Calu3 (cell line): ENCODE measurements at places on chromosomes 2 and 18.

DNA sequence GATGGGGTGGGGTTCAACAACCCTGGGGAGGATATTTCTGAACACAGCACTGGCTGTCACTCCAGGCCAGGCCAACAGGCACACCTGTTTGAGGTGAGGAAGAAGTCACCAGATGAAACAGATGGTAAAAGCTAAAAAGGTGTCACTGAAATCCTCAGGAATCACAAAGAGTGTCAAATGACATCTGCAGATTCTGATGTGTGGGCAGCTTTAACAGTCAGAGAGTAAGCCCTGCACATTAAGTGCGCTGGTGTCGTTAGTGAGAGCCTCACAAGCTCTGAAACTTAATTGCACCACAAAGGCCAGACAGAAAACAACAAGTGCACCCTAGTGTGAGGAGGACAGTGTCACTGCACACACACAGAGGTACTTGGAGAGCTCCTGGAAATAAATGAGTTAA, 13.6 kb downstream of the FLACC1 start:
- H3K4me3 ChIP-seq: no peak overlapping the region
- DNase-seq: no peak
- no peaks in the 10 kb centered on the region for H3K36me3 ChIP-seq

GRCh38 chr2:88100489-88100858, 27.4 kb downstream of the FABP1 start:
- H3K4me3 ChIP-seq: no peak overlapping the region
- no peaks in the 10 kb centered on the region for H3K36me3 ChIP-seq
- peaks cover 40% of the 10 kb centered on the region for H3K27me3 ChIP-seq
- DNase-seq: no peak

- no peaks in the 10 kb centered on the region for H3K36me3 ChIP-seq
- no peak for DNase-seq
- no peak overlapping the region for H3K27ac ChIP-seq
Measured at GRCh38 chr2:30356776-30357175, 90.3 kb upstream of the LCLAT1 start.

DNA sequence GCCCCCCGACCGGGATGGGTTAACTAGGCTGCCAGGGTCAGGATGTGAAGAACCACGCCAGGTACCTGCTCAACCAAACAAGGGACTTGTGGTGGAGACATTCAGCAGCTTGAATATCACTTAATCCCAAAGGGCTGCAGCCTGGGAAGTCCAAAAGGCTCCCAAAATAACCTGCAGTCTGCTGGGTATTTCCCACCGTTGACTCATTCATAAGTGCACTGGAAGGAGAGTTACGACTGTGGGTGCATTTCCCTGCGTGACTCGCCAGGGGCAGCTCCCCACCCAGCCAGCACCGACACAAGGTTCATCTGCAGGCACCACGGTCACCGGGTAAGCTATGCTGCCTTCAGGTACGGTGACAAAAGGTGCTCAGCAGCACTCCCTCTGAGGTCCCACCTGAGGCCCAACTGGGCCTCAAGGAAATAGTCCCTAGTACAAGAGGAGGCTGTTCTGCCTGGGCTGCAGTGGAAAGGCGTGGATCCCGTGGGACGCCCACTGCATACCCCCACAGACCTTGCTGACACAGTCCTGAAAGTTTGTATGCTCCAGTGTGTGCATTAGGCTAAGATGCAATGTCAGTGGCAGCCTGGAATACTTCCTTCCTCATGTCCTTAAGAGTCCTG, 86.5 kb downstream of the UXS1 start:
- peaks cover 3% of the 10 kb centered on the region for H3K4me1 ChIP-seq
- no peak overlapping the region for H3K4me3 ChIP-seq
- H3K27ac ChIP-seq: no peak overlapping the region

GRCh38 chr2:50026236-50026635, 871.9 kb upstream of the FSHR start:
- H3K27me3 ChIP-seq: no peaks in the 10 kb centered on the region
- no peaks in the 10 kb centered on the region for H3K36me3 ChIP-seq
- H3K27ac ChIP-seq: no peak overlapping the region
- DNase-seq: no peak
- no peaks in the 10 kb centered on the region for H3K4me1 ChIP-seq

GRCh38 chr2:108640731-108641130, 78.6 kb upstream of the RANBP2 start:
- no peaks in the 10 kb centered on the region for H3K27me3 ChIP-seq
- H3K4me3 ChIP-seq: no peak overlapping the region
- H3K4me1 ChIP-seq: peaks cover 43% of the 10 kb centered on the region
- DNase-seq: no peak

DNA sequence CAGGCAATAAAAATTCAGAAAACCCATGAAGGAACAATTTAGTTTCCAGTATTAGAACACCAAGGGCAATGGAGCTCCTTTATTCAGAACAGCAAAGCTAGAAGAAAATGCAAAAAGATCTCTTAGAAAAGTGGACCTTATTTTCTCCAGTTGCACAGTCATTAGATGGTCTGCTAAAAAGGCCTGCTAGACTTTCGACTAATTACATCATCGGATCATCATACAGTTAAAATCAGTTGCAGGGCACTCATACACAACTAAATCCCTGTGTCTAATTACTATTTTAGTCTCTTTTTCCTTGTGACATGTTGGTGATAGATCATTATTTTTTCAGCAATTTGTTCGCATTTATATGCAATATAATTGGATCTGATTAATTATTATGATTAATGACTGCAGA, 425.3 kb downstream of the NR4A2 start:
- H3K4me1 ChIP-seq: no peaks in the 10 kb centered on the region
- H3K36me3 ChIP-seq: no peaks in the 10 kb centered on the region
- DNase-seq: no peak

GRCh38 chr18:78768221-78768620, 211.4 kb upstream of the SALL3 start:
- no peaks in the 10 kb centered on the region for H3K27me3 ChIP-seq
- no peaks in the 10 kb centered on the region for H3K36me3 ChIP-seq
- no peaks in the 10 kb centered on the region for H3K4me1 ChIP-seq

- no peak overlapping the region for H3K4me3 ChIP-seq
- DNase-seq: no peak
- no peak overlapping the region for H3K27ac ChIP-seq
- H3K27me3 ChIP-seq: no peaks in the 10 kb centered on the region
- no peaks in the 10 kb centered on the region for H3K36me3 ChIP-seq
- peaks cover 8% of the 10 kb centered on the region for H3K4me1 ChIP-seq
Measured at GRCh38 chr2:225337183-225337582, 62.3 kb upstream of the NYAP2 start.

DNA sequence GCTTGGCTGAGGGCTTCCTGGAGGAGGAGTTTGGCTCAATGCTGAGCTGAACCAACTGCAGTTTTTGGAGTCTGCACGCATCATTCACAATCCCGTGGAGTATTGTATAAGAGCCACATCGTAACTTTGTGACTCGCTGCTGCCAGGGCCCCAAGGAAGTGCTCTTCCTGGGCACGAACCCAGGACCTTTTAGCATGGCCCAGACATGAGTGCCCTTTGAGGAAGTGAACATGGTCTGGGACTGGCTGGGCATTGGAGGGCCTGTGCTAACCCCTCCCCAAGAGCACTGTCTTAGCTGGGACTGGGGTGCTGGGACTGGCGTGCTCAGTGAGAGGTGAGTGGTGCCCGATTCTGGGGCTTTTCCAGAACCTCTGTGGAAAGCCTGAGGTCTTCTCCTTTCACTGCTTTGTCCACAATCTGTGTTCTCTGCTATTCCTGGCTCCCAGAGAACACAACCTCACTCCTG, 88.6 kb downstream of the LIPG start:
- no peak overlapping the region for H3K27ac ChIP-seq
- no peak overlapping the region for H3K4me3 ChIP-seq
- DNase-seq: no peak

GRCh38 chr2:127906206-127906926, 20.6 kb upstream of the AMMECR1L start:
- H3K27me3 ChIP-seq: peaks cover 32% of the 10 kb centered on the region
- no peaks in the 10 kb centered on the region for H3K36me3 ChIP-seq
- no peak overlapping the region for H3K4me3 ChIP-seq
- DNase-seq: no peak
- no peak overlapping the region for H3K27ac ChIP-seq

- H3K4me3 ChIP-seq: no peak overlapping the region
- H3K4me1 ChIP-seq: no peaks in the 10 kb centered on the region
Measured at GRCh38 chr2:38907242-38907641, 17.6 kb downstream of the ARHGEF33 start.

GRCh38 chr18:45771587-45772480, 47.9 kb downstream of the SLC14A1 start:
- DNase-seq: no peak
- H3K4me3 ChIP-seq: no peak overlapping the region
- H3K36me3 ChIP-seq: peaks cover 12% of the 10 kb centered on the region
- peaks cover 32% of the 10 kb centered on the region for H3K27me3 ChIP-seq
- H3K4me1 ChIP-seq: peaks cover 21% of the 10 kb centered on the region

- no peaks in the 10 kb centered on the region for H3K27me3 ChIP-seq
- peak overlapping the region; percentile 16 for H3K27ac ChIP-seq
- no peaks in the 10 kb centered on the region for H3K4me1 ChIP-seq
- no peak overlapping the region for H3K4me3 ChIP-seq
Measured at GRCh38 chr2:188527141-188527540, 235.5 kb downstream of the GULP1 start.

DNA sequence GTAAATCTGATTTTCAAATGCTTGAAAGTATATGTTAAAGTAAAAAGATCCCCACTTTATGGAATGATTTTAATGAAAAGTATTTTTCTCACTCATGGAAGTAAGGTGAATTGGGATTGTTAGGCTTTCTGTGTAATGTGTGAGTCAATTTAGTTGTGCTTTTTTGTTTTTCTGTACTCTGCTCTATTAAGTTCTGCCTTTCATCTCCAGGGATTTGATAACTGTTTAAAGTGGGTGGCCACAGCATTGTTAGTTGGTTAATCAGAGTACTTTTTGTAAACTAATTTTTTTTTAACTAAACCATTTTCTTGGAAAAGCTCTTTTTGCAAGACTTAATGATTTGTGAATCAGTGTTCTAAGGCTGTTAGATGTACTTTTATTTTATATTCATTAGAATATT, 76.8 kb downstream of the ABI2 start:
- peaks cover 11% of the 10 kb centered on the region for H3K36me3 ChIP-seq
- no peaks in the 10 kb centered on the region for H3K27me3 ChIP-seq
- no peak overlapping the region for H3K27ac ChIP-seq
- no peak overlapping the region for H3K4me3 ChIP-seq
- no peak for DNase-seq
- H3K4me1 ChIP-seq: peaks cover 37% of the 10 kb centered on the region

DNA sequence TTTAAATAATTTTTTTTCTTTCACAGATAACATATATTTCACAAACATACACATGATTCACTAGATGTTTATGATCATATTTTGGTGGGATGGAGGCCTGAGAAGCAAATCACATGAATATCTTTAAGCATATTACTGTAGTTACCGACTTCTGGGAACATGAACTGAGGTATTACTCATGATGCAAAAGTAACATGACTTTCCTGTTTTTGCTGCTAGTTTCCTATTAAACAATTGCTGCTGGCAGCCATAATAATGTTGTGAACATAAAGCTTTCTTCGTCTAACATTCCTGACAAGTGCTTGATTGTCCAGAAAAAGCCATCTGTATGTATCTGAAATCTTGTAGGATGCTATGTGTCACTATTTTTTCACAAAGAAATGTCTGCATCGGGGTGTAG, 145.4 kb downstream of the MTX2 start:
- no peak overlapping the region for H3K4me3 ChIP-seq
- H3K27me3 ChIP-seq: no peaks in the 10 kb centered on the region
- no peak overlapping the region for H3K27ac ChIP-seq
- DNase-seq: no peak
- H3K36me3 ChIP-seq: no peaks in the 10 kb centered on the region

DNA sequence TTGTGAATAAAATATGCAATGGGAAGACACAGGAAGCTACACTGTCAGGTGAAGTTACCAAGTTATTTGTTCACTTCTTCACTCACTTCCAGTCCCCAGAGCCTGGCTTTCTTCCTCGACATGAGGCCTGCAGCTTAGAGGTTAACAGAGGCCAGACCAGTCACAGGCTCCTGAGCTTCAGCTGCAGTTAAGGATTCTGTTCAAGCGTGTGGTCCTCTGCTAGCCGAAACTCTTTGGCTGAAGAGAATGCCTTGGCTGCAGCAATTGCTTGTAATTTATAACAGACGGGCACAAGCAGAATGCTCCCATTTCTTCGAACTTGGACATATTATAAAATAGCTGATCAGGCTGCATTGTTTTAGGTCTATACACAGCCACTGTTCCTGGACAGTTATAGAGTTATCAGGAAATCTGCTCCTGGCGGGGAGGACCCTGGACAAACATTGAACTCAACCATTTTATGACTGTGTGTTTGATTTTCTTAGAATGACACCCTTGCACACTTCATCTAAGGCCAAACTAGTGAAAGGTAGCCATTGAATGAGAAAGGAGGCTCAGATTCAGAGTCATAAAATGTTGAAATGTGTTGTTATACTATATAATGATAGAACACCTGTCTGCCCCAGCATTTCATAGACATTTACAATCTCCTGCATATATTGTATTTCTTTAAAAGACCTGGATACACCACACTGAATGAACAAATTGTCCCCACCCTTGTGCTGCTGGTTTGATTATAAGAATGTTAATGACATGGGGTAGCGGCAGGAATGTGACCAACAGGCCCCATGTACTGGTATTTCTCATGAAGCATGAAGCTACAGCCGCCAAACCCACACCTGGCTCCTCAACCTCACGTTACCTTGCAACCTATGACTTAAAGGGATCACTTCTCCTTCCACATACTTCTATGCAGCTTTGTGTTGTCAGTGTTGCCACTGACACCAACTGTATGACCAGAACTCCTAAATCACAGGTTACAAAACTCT, 153.6 kb downstream of the TDRD15 start:
- no peaks in the 10 kb centered on the region for H3K36me3 ChIP-seq
- H3K4me1 ChIP-seq: no peaks in the 10 kb centered on the region
- no peak overlapping the region for H3K4me3 ChIP-seq
- peaks cover 98% of the 10 kb centered on the region for H3K27me3 ChIP-seq
- DNase-seq: no peak

- no peak for DNase-seq
- H3K4me1 ChIP-seq: peaks cover 51% of the 10 kb centered on the region
- no peak overlapping the region for H3K27ac ChIP-seq
- H3K36me3 ChIP-seq: no peaks in the 10 kb centered on the region
- H3K27me3 ChIP-seq: no peaks in the 10 kb centered on the region
Measured at GRCh38 chr2:12700989-12701388, 15.7 kb upstream of the TRIB2 start.

DNA sequence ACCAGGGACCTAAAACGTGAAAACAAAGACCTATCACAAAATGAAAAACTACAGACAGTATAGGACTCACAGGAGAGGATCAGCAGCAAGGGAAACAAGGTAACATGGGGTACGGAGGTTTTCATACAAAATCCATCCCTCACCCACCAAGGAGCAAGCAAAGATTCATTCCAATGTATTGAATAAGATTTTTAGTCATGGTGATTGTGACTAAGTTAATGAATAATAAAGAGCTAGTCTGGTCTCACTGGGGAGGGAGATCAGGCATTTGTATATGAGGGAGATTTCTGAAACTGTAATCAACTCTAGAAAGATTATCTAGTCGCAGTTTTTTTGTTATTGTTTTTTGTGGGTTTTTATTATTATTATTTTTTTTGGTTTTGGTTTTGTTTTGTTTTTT, 336.5 kb upstream of the MMADHC start:
- peak overlapping the region; percentile 63 for H3K27ac ChIP-seq
- peaks cover 18% of the 10 kb centered on the region for H3K4me1 ChIP-seq
- DNase-seq: no peak

- H3K36me3 ChIP-seq: no peaks in the 10 kb centered on the region
- H3K4me1 ChIP-seq: peaks cover 9% of the 10 kb centered on the region
- no peak overlapping the region for H3K4me3 ChIP-seq
- no peak overlapping the region for H3K27ac ChIP-seq
- DNase-seq: no peak
Measured at GRCh38 chr2:236036045-236036444, 132.1 kb downstream of the GBX2 start.
